WTC11 (cell line): ENCODE measurements at places on chromosomes 7 and 10.

DNA sequence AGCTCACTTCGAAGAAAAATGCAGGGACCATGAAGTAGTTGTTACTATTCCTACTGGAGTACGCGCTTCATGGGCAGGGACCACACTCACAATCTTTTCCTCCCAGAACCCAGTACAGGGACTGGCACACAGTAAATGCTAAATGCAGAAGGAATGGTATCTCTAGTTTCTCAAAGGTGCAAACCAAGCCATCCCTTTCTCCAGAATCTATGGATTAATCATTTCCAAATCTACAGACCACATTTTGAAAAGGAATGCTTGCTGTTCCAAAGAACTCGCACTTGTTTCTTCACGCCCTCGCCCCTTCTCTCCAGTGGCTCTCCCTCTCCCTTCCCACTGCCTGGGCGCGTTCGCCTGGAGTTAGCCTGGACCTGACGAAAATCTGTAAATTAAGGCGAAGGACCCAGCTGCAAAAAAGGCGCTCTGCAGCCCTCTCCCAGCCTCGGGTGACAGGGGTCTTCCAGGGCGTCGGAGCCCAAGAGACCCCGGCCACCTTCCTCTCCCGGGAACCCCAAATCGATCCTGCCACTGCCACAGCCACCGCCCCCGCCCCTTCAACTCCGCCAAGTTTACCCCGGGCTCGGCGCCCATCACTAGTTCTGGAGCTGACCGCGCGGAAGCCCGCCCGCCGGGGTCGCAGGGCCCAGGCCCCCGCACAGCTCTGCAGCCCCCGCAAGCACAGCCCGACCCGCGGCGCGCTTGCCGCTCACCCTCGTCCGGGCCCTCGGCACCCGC lies 527 bp downstream of the PDIA4 start:
- no peak for DNase-seq

- peak; percentile 65 for DNase-seq
Measured at GRCh38 chr10:35336084-35336831, at the start of gene CCNY. CCNY (plus strand) TSS chr10:35336509; CDS start chr10:35337054, 545 bp downstream.

DNA sequence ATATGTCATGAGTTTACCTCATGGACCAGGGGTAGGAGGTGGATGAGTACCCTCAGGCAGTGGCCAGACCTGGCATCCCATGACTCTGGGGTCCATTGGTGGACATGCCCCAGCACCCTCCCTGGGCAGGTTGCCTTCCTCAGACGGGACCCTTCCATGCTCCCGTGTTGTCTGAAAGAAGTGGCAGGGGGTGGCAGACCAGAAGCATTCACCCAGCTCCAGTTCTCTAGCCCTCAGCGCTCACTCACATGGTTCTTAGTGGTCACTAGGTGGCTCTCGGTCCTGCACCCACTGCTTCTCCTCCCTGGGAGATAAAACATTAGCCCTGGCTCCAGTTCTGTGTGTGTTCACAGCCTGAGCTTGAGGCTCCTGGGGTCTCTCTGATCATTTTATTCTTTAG lies 6.0 kb downstream of the RBP3 start:
- no peak for DNase-seq

DNA sequence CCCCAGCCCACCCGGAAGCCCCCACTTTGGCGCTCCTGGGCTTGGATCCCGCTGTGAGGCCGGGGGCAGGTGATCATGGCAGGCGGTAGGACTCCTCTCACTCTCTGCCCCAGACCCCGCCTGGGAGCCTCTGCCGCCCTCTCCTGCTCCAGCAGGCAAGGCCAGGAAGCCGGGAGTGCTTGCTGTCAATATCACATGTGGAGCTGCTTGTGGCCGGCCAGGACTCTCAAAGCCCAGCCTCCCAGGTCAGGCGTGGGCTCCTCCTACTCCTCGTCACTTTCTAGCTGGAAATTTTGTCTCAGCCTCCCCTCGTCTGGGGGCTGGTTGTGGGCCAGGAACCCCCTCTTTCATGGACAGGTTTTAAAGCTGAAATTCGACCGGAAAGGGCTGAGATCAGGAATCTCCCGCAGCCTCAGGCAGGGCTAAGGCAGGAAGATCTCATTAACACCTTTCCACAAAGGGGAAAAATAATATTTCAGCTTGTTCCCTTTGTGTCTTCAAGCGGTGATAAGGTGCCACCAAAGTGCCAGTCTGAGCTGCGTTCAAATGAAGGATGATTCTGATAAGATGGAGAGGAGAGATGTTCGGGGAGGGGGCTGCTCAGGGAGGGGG lies 273.6 kb upstream of the PODXL start:
- peak; percentile 76 for DNase-seq

GRCh38 chr7:7881581-7881980 lies 87.0 kb upstream of the GLCCI1 start:
- no peak for DNase-seq

GRCh38 chr7:44278451-44279161 lies 46.8 kb downstream of the CAMK2B start:
- peak; percentile 5 for DNase-seq
